ENCODE measurements at places on chromosomes 6 and 20.

- DNase-seq: no peak
Measured at GRCh38 chr6:106163966-106164877, 78.1 kb downstream of the PRDM1 start.

DNA sequence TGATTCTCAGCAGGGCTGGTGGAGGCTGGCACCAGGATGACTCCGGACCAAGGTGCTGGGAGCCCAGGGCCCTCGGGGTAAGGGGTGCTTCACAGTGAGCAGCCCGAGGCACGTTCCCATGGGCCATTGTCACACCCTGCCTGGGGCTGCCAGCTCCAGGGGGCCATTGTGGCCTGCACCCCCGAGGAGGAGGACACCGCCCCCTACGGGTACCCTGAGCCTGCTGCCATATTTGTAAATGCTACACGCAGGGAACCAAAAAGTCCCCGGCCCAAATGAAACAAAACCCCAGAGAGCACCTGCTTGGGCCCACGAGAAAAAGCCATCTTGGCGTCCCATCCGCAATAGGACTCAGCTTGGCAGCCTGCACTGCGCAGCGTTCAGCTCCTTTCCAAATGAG is 64.7 kb upstream of the GATA5 start:
- no peak for DNase-seq

DNA sequence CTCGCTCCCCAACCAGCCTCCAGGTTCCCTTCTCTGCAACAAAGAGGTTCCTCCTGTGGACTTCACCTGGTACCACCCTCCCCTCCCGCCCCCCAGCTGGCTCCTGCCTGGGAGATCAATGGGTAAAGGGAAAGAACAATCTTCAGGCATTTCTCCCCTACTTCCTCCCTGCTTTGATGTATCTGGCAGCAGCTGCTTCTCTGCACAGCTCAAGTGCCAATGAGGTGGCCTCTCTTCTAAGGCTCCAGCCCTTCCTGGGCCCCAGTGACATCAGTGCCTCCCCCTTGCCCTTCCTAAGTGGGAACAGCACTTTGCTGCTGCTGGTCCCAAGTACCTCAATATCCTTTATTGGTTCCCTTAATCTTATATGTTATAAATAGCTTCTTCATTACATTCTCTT is 23.5 kb downstream of the MOCS1 start:
- DNase-seq: no peak

GRCh38 chr6:122347280-122347679 is 52.2 kb upstream of the HSF2 start:
- no peak for DNase-seq

DNA sequence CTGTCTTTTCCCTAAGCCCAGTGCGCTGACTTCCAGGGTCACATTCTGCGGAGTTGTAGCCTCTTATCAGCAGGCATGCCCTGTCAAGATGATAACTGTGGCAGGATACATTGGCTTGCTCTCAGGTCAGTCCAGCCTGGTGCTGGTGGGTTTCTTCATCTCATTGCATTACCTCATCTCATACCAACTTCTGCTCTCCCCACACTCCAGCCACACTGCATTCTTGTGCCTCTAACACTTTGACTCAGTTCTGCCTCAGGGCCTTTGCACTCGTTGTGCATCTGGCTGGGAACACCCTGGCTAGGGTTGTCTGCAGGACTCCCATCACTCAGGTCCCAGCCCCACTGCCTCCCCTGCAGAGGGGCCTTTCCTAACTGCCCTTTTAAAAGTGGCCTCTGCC is 110.3 kb upstream of the BACH2 start:
- DNase-seq: no peak

DNA sequence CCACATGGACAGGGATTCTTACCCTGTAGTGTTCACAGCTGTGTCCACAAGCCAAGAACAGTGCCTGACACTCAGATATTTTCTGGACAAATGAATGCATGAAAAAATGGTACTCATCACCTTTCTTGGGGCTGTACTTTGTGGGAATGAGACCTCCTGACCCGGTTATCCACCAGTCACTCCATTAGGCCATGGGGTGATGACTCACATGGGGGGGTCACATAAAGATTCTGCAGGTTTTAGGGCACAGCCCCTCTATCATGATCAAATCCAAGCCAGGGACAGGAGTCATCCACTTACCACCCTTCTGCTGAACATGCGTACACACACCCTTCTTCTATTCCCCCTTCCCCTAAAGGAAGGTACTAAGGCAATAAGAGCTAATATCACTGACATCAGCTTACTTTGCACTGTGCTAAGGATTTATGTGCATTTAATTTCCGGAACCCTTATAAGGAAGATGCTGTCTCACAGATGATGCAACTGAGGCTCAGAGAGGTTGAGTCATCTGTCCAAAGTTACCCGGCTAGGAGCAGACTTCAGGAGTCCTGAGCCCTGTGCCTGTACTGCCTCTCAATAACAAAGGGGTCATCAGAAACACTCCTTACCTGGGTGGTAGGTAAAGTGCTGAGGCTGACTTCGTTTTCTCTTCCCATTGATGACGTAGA is 107.8 kb downstream of the NFATC2 start:
- DNase-seq: no peak

DNA sequence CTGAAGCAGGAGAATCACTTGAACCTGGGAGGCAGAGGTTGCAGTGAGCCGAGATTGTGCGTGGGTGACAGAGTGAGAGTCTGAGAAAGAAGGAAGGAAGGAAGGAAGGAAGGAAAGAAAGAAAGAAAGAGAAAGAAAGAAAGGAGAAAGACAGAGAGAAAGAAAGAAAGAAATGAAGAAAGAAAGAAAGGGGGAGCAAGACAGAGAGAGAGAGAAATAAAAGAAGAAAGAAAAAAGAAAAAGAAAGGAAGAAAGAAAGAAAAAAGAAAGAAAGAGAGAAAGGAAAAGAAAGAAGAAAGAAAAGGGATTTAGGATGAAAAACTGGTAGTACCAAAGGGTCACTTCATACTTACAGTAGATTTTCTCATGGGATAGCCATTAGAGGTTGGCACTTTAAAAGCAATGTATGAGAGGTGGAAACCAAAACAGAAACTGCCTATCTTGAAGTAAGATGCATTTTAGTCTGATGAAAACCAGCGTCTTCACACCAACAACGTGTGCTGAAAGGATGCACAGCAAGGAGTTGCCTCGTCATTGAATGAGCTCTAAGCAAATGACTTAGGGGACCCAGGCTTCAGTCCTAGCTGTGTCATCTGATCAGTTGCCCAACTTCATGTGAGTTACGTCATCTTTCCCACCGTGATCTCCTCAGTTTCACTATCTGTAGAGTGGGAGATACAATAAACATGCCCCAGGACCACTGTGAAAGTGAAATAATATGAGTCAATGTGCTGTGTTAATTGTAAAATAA is 133.9 kb upstream of the NEDD9 start:
- no peak for DNase-seq

GRCh38 chr6:29567541-29567940 is 8.0 kb upstream of the UBD start:
- DNase-seq: no peak

DNA sequence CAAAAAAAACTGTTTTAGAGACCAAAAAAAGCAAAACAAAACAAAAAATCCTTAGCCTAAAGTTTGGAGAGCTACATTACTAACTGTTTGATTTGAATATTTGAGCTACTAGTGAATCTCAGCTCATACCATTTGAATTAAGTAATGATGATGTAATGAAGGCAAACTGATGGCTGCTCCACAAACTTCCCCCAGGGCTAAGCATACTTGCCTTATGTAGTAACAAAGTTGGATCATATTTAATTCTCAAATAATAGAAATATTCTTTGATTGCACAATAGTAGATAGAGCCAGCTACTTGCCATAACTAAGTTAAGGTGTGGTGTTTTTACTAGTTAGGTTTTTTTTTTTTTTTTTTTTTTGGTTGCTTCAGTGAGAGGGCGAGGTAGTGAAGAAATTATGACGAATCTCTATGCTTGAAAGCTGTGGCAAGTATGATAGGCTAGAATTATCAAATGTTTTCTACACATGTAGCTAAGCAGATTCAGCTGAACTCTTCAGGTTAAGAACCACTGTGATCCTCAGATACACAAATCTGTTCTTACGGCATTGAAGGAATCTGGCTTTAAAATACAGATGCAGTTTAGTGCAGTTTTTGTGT is 2.9 kb downstream of the RAB32 start:
- no peak for DNase-seq

DNA sequence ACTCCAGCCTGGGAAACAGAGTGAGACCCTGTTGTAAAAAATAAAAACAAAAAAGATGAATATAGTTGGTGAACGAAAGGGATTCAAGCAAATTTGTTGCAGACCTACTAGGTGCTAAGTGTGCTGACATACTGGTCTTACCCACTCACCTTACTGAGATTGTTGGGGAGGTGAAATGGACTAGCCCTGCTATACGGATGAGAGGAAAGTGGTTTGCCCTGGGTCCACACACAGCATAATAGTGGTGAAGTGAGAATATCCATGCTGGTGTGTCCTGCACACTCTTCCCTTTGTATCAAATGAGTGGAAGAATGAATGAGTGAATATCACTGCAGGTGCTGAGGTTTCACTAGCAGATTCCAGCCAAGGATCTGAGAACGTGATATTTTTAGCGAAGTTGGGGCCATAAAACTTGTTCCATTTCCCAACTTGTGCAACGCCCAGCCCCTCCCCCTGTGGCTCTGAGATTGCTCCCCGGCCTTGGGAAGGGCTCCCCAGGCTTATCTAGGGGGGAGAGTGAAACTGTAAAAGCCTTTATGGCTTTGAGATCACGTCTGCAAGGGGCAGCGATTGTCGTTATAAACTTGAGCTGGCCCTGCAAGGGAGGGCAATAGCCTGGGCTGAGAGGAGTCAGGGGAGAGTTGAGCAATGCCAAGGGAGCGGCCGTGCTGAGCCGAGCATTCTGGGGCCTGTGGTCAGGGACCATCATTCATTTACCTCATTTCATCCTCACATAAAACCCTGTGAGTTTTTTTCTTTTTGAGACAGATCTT is 33.2 kb upstream of the TTPAL start:
- no peak for DNase-seq

DNA sequence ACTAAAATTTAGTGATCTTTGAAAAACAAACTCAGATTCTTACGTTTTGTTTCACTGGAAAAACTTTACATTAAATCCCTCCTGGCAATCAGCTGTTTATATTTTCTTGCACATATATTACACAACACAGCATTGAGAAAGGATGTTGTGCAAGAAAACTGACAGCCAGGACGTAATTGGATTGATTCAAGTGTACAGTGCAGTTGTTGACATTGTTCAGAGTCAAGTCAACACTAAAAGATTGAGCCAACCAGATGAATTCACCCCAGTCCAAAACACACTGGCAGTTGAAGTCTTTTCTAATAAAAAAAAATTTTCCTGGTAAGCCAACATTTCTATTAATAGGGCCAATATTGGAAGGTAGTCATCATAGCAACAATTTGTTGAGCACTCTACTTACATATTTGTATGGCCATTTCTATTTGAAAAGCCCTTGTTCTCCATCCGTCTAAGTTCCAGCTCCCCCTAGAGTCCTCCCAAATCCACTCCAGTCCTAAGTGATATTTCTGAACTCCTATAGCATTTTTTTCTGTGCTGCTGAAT is 20.9 kb upstream of the VNN1 start:
- DNase-seq: no peak

GRCh38 chr6:90217506-90218127 is 79.0 kb downstream of the BACH2 start:
- no peak for DNase-seq

GRCh38 chr6:104256646-104257045 is 603.1 kb downstream of the HACE1 start:
- no peak for DNase-seq

DNA sequence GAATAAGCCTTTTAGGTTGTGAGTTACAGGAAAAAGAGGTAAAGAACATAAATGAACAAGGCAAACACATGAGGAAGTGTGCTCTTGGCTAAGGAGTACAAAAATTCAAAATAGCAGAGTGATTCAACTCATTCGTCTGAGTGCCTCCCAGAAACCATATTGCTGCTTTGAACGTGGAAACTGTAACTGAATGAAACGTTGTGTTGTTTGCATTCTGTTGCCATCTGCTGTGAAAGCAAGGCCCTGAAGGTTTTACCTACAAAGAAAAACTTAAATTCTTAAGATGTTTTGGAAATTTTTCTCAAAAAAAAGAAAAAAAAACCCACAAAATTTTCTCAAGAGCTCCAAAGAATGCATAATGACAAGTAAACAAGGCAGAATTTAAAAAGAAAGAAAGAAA is 375.4 kb upstream of the HS3ST5 start:
- no peak for DNase-seq

GRCh38 chr6:20877008-20877937 is 343.0 kb downstream of the CDKAL1 start:
- DNase-seq: no peak

GRCh38 chr6:22892452-22892851 is 323.1 kb downstream of the HDGFL1 start:
- DNase-seq: no peak

GRCh38 chr20:32432277-32432676 is 74.1 kb downstream of the ASXL1 start:
- DNase-seq: no peak

DNA sequence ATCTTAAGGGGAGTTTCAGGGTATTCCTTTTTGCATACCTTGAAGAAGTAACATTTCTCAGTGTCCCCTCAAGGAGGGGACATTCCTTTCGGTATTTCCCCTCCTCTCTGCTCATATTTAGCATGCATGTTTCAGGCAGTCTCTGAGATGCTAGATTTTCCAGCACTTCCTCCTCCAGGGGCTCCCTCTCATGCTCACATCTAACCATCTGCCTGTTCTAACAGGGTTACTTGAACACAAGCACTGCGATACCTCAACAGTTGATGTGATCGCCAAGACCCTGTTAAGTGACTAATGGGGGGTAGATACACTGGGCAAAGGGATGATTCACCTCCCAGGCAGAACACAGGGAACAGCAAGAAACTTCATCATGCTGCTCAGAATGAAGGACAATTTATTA is 12.9 kb upstream of the MCM3 start:
- DNase-seq: no peak

GRCh38 chr6:165726965-165727381 is 63.9 kb upstream of the PDE10A start:
- no peak for DNase-seq

DNA sequence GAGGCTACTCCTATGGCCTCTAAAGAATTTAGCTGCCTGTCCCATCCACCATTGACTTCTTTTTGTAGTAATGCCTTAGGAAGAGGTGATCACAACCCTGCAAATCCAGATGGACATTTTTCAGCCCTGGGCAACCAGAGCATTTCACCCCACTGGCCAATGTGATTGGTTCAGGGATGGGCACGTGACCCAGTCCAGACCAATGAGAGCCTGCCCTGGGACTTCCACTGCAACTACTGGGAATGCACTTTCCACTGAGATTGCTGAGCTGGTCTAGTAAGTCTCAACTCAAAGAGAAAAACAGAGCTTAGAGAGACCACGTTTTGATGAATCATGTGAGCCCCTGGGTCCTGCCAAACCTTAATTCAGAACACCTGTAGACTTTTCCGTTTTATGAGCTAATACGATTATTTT is 8.9 kb upstream of the UBE2V1 start:
- no peak for DNase-seq

GRCh38 chr20:58651946-58652605 is 993 bp downstream of the STX16 start:
- DNase-seq: no peak
